Posterior vena cava (tissue), 2 donors: ENCODE measurements at places on chromosomes 12 and 14. TPM values are rescaled to one million over a fixed set of nuclear protein-coding genes. Genes with fewer than 3 reads are reported as not detected.
A peak's percentile ranks its signal among the peaks of the same experiment; 100 is the strongest.

GRCh38 chr14:21100931-21101330 lies at the start of gene TMEM253:
TSS of gene TMEM253 (plus strand) at chr14:21101066. CDS start at chr14:21101344, 278 bp downstream.
- DNase-seq, result no peak

PTGDR gene
- 4.5 TPM for total RNA-seq

GRCh38 chr12:38831715-38832114 lies 73.7 kb downstream of the CPNE8 start:
- DNase-seq, result no peak

DNA sequence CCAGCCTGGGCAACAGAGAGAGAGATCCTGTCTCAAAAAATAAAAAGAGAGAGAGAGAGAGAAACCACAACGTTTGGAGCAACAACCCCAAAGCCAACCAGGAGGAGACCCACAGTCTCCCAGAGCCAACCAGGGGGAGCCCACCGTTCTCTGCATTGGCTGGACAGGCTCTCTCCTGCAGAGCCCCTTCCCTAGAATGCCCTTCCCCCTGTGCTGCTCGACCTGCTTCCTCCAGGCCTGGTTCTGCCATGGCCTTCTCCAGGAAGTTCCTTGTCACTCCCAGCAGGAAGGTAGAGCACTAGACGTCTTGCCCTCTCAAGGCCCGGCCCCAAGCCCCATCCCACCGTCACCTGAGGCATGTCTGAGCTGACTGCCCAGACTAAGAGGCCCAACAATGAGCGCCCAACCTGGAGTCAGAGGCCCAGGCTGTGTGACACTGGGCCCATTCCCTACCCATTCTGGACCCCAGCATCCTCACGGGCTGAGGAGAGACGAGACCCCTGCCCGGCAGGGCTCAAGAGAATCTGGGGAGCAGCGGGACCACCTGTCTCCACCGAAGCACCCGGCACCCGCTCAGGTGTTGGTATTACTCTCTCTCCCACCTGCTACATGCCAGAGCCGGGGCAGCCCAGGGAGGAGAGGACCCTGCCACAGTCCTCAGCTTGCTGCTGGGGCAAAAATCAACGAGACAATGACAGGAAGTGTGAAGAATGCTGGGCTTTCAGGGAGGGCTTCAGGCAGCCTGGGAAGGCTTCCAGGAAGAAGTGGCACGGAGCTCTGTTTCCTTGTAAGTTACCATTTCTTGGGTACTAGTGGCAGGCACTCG lies 61.2 kb downstream of the DIO3 start:
- DNase-seq, result peak; percentile 61

OS9 gene
- 279 TPM for total RNA-seq

DNA sequence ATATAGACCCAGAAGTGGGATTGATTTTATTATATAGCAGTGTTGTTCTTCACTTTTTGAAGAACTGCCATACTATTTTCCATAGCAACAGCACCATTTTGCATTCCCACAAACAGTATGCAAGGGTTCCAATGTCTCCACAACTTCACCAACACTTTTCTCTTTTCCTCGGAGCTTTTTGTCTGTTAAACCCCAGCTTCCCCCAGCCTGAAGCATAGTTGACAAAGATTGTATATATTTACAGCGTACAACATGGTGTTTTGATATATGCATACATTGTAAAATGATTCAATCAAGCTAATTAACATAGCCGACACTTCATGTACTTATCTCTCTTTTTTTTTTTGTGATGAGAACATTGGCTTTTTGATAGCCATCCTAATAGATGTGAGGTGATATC lies 357.1 kb downstream of the APAF1 start:
- DNase-seq, result no peak

DNA sequence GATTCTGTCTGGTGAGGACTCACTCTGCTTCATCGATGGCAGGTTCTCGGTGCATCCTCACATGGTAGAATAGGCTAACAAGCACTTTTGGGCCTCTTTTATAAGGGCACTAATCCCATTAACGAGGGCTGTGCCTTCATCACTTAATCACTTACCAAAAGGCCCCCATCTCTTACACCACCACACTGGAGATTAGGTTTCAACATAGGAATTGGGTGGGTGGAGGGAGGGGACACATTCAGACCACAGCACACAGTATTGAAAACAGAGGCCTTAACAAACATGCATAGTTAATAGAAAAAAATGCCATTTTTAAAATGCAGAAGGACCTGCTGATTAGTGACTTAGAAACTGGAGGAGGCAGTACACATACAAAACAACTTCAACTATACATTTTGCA lies 61.6 kb downstream of the SPPL3 start:
- DNase-seq, result no peak

DNA sequence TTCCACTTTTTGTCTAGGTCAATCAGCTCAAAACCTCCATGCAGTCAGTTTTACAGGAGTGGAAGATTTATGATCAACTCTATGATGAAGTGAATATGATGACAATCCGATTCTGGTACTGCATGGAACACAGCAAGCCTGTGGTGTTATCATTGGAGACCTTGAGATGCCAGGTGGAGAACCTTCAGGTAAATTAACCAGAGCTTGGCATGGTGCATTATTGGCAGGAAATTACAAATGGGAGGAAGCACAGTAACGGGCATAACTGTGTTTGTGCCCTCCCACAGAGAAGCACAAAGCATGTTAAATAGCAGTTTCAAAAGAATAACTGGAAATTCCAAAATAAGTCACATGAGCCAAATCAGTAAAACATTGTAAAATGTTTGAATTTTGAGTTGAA lies 135.6 kb downstream of the ESR2 start:
- no peak for DNase-seq

DNA sequence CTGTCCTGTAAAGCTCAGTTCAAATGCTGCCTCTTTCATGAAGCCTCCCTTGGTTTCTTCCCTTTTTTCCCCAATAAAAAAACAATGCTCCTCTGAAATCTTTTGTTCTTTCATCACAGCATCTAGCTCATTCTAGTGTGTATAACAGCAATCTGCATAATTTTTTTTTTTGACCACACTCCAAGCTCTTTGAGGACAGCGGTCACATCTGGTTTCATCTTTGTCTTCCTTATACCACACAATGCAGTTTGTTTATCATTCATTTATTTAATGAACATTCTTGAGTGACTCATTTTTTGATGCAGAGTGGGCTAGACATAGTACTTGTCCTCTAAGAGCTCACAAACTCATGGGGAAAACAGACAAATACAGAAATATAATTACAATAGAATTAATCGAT lies 7.3 kb downstream of the GNG2 start:
- no peak for DNase-seq

GRCh38 chr12:5514545-5514944 lies 82.6 kb downstream of the NTF3 start:
- no peak for DNase-seq

GRCh38 chr14:104250175-104250574 lies 111.8 kb downstream of the KIF26A start:
- peak; percentile 35 for DNase-seq

GRCh38 chr12:50825372-50825838 lies 17.3 kb upstream of the TMPRSS12 start:
- DNase-seq, result no peak

ACOT6 gene
- not detected for total RNA-seq

KRT6A gene
- not detected for total RNA-seq

GRCh38 chr12:69649529-69649928 lies 38.8 kb upstream of the LRRC10 start:
- DNase-seq, result no peak

KLRC1 gene
- total RNA-seq, result 0.38 TPM

EMP1 gene
- 596 TPM for total RNA-seq

SLC10A1 gene
- not detected for total RNA-seq

GRCh38 chr12:48580831-48581230 lies 11.0 kb upstream of the LALBA start:
- no peak for DNase-seq

- no peak for DNase-seq
Observed at GRCh38 chr14:103891667-103892215, 36.5 kb upstream of the TDRD9 start.

SAMD15 gene
- 0.62 TPM for total RNA-seq

GRCh38 chr12:79375050-79375449 lies 315.7 kb downstream of the PAWR start:
- no peak for DNase-seq

- DNase-seq, result no peak
Observed at GRCh38 chr12:120321382-120322202, 6.0 kb downstream of the PLA2G1B start.

DNA sequence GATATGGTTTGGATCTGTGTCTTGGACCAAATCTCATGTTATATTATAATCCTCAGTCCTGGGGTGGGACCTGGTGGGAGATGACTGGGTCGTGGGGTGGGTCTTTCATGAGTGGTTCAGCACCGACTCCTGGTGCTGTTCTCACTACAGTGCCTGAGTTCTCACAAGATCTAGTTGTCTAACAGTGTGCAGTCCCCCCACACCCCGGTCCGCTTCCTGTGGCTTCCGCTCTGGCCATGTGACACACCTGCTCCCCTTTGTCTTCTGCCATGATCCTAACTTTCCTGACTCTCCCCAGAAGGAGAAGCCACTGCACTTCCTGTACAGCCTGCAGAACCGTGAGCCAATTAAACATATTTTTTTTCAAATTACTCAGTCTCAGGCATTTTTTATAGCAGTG lies 1262.2 kb downstream of the TMEM121 start:
- DNase-seq, result no peak

GRCh38 chr12:89081719-89082369 lies 270.5 kb downstream of the DUSP6 start:
- DNase-seq, result no peak

GRCh38 chr14:59634617-59635016 lies 58.0 kb upstream of the CCDC175 start:
- no peak for DNase-seq

DNA sequence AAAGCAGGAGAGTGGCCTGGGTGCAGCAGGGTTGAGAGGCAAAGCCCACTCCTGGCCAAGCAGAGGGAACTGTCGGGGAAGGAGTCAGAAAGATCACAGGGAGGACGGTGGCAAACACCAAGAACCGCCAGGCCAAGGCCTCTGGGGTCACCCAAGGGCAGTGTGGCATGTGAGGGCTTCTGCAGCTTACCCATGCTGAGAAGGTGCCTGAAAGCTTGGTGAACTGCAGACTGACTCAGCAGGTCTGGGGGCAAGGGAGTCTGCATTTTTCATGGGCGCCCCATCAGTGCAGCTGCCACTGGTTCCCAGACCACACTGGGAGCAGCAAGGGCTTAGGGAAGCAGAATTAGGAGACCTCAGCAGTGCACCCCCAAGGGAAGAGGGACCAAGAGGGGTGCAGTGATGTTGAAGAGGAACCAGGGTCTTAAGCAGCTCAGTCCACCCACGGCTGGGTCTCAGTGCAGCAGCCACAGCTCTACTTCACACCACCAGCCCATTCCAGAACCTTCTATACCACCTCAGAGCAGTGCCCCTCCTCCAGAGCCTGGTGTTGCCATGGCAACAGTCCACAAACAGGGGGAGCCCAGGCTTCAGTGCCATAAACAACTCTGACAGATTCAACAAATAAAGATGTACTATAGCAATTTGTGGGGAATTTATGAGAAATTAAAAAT lies 59.4 kb downstream of the ITPK1 start:
- no peak for DNase-seq

GRCh38 chr14:59240356-59240755 lies 51.9 kb downstream of the DAAM1 start:
- no peak for DNase-seq

RD3L gene
- not detected for total RNA-seq

DNA sequence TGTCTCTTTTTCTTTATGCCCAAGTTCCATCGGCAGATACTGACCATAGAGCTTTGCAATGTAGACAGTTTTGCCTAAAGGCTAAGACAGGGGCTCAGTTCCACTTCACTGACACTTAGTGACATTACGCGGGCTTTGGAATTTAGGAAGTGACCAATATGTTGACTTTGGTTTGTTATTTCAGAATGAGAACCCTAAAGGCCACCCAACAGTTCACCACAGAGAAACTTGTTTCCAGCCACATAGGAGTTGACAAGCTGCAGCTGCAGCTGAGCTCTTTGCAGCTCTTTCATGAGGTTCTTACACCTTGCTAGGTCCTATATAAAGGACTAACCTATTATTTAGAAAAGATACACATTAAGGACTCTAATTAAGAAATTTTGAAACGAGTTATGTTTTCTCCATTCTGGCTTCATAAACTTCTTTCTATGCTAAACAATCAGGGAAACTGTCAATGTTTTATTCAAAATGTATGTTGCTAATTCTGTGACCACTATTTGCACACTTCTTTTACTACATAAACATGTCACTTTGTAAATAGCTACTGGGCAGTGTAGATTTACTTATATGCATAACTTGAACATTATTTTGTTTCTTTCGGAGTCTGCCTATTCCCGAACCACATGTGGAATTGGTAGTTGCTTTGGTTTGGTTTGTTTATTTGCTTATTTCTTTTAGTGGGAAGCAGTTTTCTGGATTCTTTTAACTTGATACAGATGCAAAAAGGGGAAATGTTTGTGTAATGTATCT lies 18.5 kb upstream of the KLRD1 start:
- DNase-seq, result no peak

DNA sequence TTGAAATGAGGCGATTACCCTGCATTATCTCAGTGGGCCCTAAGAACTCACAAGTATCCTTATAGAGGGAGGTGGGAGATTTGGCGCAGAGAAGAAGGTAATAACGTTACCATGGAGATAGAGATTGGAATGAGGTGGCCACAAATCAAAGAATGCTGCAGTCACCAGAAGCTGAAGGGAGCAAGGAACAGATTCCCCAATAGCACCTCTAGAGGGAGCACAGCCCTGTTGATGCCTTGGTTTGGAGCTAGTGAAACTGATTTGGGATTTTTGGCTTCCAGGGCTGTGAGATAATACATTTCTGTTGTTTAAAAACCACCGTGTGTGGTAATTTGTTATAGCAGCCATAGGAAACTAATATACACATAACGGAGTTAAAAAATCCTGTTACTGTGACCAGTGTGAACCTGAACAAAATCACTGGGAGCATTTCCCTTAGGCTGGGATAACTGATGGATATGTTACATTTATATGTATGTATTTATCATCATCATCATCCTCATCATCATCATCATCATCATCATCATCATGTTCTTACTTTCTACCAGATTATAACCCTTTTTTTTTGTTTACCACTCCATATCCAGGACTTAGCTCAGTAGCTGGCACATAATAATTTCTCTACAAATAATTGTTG lies 100.3 kb downstream of the LIN7A start:
- DNase-seq, result no peak

DNA sequence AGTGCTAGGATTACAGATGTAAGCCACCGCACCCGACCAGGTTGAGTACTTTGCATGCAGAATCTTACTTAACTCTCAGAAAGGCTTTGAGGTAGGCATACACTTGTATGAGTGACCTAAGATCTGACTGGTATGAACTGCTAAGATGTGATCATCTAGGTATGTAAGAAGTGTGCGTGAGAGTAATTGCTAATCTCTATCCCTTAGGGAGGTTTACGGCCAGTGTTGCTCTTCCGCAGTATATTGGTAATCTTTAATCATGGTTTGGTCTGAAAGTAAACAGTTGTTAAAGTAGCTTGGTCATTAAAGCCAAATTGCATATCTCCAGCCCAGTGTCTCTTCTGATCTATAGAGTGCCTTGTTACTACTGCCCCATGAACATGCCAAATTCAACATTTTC lies 7.8 kb downstream of the UNG start:
- DNase-seq, result no peak
